ENCODE measurements at places on chromosomes 3 and 15.
A peak's percentile ranks its signal among the peaks of the same experiment; 100 is the strongest.

DNA sequence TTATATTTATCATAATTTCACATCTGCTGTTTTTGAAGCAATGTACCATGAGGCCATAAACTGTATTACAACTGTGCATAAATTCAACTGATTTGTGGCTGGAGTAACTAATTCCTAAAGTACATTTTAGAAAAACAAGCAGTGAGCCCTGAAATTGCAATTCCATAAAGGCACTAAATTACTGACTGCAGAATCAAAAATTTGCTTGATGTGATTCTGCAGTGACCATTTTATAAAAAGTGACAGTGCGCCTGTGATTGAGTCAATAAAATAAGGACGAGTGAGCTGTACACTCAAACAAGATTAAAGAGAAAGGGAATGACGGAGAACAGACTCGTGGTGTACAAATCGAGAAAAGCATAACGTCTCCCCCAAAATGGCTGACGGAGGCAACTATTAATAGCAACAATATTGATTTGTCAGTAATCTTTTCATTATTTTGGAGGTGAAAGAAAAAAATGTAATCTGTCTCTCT lies 121.4 kb upstream of the MEIS2 start:
- DNase-seq = no peak

GRCh38 chr15:76439542-76439941 lies 103.0 kb downstream of the ISL2 start:
- no peak for DNase-seq

GRCh38 chr3:197522881-197523441 lies 32.8 kb downstream of the BDH1 start:
- no peak for DNase-seq

DNA sequence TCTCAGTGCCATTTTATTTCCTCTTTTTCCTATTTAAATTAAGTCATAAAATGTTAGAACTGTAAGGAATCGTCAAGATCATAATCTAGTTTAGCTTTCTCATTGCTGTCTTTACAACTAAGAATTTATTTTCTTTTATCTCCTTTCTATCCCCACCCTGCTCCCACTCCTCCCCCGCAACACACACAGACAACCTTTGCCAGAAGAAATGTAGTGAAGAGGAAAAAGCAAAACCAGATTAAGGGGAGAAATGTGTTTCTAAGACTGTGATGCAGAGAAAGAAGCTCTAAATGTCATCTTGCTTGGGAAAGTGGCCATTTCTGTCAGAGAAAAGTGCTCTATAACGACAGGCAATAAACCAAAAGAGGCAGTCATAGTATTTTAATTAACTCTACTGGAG lies 78.3 kb upstream of the MLF1 start:
- no peak for DNase-seq

GRCh38 chr15:43514241-43515057 lies 3.0 kb upstream of the MAP1A start:
- DNase-seq = peak; percentile 42
